ENCODE measurements at places on chromosomes 5 and 9. TPM values are rescaled to one million over a fixed set of nuclear protein-coding genes. Genes with fewer than 3 reads are reported as not detected.

Gene INSL6
- total RNA-seq: not detected

Gene PAXX
- total RNA-seq: 43.2 TPM

Gene GARNL3
- total RNA-seq: 15.8 TPM

GRCh38 chr5:147448766-147449165, 61.1 kb downstream of the DPYSL3 start:
- H3K4me1 ChIP-seq: peaks cover 40% of the 10 kb centered on the region
- no peak for DNase-seq
- H3K4me3 ChIP-seq: no peak overlapping the region

GRCh38 chr5:56638061-56638621, 177.2 kb upstream of the MAP3K1 start:
- DNase-seq: no peak
- peak overlapping the region; percentile 80 for H3K27ac ChIP-seq
- H3K27me3 ChIP-seq: no peaks in the 10 kb centered on the region
- H3K4me1 ChIP-seq: peaks cover 48% of the 10 kb centered on the region

DNA sequence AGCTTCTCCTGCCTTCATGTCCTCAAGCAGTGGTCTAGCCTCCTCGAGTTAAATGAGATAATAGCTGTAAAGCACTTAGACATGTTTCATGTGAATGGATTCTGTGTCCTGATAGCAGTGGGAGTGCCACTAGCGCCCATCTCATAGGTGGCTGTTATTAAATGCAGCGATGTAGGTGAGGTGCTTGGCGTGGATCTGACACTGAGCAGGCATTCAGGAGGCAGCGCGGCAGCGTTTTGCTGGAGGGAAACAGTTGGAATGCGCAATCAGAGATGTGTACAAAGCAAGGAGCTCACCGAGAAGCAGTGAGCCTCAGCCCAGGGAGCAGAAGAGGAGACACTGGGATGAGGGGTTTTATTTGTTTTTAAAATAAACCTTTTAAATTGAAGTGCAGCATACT, 106.6 kb downstream of the RGS3 start:
- H3K4me3 ChIP-seq: no peak overlapping the region
- H3K27ac ChIP-seq: no peak overlapping the region
- H3K27me3 ChIP-seq: no peaks in the 10 kb centered on the region

DNA sequence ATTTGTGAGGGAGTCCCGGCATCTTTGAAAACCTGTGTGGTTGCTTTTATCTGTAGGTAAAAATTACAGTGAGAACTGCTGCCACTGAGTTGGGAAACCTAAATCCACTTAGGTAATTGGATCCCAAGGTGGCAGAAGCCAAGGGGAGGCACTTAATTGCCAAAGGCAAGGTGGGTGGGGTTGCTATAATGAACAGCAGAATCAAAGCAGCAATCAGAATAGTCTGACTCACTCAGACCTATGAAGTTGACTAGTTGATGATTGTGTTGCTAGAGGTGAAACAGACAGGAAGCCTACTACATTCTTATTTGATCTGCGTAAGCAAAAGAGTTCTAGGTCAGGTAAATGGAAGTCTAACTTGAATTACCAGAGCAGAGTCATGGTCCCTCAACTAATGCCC, 17.3 kb upstream of the BICD2 start:
- peaks cover 22% of the 10 kb centered on the region for H3K4me1 ChIP-seq
- H3K36me3 ChIP-seq: no peaks in the 10 kb centered on the region
- H3K27ac ChIP-seq: peak overlapping the region; percentile 83

DNA sequence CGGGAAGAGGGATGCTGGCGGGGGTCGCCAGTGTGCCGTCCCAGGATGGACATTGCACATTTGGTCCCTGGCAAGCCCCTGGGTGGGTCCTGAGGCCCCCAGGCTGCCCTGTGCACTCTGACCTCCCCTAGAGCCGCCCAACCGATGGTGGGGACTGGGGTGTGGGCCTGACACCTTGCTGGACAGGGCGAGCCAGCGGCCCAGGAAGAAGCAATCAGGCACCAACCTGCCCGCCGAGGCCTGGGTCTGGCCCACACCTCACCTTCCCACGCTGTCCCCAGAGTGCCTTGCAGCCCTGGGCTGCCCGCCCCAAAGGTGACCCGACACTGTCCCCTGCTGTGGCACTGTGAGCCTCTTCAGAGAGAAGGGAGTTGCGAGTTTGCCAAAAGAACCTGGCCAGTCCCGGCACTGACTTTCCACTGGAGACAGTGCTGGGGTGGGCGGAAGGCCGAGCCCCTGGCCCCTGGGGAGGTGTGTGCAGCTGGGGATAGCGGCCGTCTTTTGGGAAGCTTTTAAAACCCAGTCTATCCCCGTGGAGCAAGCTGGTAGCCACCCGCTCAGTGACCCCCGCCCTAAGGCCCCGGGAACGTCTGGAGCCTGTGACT, 12.0 kb upstream of the NRARP start:
- H3K27ac ChIP-seq: peak overlapping the region; percentile 35
- H3K27me3 ChIP-seq: peaks cover 27% of the 10 kb centered on the region
- no peak overlapping the region for H3K4me3 ChIP-seq
- H3K4me1 ChIP-seq: peaks cover 77% of the 10 kb centered on the region
- DNase-seq: peak; percentile 61
- H3K36me3 ChIP-seq: no peaks in the 10 kb centered on the region

DNA sequence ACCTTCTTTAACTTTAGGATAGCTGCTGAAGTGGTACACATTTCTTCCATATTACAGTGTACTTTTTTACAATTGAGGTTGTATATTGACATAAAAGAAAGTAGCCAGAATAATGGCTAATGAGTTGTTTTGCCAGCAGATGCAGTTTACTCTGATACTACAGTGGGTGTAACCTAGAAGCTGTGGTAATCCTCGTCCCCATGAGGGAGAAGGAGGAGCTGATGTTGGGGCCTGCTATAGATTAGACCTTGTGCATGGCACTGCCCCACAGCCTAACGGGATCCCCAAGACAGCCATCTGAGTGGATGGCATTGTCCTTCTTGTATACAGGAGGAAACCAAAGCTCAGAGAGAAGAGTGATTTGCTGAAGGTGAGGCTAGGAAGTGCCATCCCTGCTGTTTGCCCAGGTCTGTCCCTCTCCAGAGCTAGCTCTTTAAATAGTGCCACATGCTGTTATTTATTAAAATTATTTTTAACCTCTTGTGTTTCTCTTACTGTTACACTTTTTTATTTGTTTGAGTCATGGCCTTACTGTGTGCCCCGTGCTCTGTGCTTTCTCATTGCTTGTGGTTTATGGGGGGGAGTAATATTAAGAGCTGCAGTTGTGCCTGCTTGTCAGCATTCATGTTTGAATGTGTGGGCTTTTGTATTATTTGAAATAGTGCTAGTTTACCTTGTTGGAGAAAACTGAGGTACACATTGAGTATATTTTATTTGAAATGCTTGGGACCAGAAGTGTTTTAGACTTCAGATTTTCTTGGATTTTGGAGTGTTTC, 65.3 kb downstream of the ICE1 start:
- peaks cover 33% of the 10 kb centered on the region for H3K36me3 ChIP-seq
- peaks cover 5% of the 10 kb centered on the region for H3K4me1 ChIP-seq
- DNase-seq: no peak
- H3K4me3 ChIP-seq: no peak overlapping the region
- H3K27me3 ChIP-seq: no peaks in the 10 kb centered on the region

DNA sequence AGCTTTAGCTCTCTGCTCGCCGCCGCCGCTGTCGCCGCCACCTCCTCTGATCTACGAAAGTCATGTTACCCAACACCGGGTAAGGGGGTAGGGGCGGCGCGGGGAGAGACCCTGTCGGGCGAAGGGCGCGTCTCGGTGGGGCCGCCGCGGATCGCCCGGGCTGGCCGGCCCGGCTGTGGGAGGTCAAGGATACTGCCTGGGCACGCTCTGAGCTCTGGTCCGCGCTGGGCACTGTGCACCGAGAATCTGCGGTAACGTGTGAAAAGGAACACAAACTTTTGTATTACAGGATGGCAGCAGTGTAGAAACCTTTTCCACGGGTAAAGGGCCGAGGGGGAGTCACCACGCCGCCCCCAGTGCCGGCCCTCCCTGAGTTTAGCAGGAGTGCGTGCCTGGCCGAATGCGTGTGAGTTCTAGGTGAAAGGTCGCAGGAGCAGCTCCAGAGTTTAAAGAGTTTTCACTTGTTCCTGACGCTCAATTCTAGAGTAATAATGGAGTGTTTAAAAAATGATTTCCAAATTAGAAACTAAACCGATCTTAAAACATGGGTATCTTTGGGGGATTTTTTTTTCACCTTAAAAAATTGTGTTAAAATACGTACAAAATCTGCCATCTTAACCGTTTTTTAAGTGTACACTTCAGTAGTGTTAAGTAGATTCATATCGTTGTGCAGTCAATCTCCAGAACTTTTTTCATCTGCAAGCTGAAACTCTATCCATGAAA, at the start of gene HSDL2:
TSS of gene HSDL2 (plus strand) at position 7 of the 723 bp plus-strand sequence. CDS start at position 63, 56 bp downstream.
- H3K36me3 ChIP-seq: no peaks in the 10 kb centered on the region
- no peak for DNase-seq
- H3K4me1 ChIP-seq: peaks cover 46% of the 10 kb centered on the region
- H3K4me3 ChIP-seq: peak within 1 kb of the TSS; percentile 70
- peak within 1 kb of the TSS; percentile 94 for H3K27ac ChIP-seq

All from suprapubic skin (tissue), 4 donors.